ENCODE measurements at places on chromosomes 7 and 10.

DNA sequence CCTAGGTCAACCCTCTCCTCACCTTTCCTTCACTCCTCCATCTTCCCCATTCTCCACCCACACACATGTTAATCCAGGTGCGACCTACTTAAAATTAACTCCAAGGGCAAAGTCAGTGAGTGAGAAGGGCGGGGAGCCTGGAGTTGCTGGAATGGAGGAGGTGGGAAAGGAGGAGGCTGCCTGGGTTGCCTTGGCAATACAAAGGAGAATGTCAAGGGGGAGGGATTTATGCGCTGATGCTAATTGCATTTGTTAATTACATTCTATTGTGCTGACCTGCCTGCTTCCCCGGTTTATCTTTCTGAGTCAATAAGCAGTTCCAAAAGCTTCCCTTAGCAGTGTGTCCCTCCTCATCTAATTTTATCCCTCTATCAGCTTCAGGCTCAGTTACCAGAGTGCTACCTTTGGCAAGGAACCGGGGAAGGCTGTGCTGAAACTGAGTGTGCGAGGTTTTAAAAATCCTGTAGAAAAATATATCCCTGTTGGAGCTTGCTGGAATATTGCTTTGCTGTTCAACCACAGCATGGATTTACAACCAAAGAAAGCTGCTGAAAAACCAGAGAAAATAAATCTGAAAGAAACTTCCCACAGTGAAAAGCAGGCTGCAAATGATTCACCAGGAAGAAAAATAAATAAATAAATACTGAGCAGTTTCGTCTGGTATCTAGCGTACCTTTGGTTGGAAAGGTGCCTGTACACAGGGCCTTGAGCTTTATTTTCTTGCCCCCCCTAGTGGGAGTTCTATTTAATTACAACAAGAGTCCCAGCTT is 113.2 kb upstream of the DGKB start:
- no peak for DNase-seq

DNA sequence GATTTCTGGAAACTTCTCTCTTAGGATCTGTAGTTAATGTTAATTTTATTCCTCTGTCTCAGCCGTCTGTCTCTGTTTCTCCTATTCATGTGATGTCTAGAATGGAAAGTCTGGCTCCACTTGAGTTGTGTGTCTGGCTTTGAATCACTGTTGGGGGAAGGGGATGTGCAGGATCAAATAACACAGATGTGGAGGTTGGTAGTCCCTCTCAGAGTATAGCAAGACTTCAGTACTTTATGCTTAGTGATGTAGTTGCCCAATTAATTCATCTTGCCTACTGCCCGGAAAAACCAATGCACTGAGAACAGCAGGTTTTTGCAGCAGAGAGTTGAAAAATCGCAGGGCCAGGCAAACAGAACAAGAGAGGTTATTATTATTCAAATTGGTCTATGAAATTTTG is 79.2 kb downstream of the PHTF2 start:
- no peak for DNase-seq

GRCh38 chr10:44908936-44909630 is 2.1 kb upstream of the TMEM72 start:
- no peak for DNase-seq

DNA sequence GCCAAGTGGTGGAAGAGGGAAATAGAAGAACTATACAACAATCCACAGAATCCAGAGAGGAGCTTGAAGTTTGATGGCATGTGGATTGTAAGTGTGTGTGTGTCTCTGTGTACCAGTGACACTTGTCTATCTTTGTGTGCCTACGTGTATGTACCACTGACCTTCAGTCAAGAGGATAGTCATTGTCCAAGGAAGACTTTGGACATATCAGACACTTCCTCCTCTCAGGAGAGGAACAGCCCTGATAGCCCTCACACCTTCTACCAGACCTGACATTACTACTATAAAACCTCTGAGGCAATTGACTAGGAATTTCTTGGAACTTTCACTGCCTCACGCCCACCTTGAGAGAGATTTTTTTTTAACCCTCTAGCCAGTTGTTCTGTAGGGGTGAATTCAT is 19.6 kb upstream of the MGAM2 start:
- no peak for DNase-seq

GRCh38 chr10:60479305-60480020 is 89.8 kb upstream of the ANK3 start:
- no peak for DNase-seq

DNA sequence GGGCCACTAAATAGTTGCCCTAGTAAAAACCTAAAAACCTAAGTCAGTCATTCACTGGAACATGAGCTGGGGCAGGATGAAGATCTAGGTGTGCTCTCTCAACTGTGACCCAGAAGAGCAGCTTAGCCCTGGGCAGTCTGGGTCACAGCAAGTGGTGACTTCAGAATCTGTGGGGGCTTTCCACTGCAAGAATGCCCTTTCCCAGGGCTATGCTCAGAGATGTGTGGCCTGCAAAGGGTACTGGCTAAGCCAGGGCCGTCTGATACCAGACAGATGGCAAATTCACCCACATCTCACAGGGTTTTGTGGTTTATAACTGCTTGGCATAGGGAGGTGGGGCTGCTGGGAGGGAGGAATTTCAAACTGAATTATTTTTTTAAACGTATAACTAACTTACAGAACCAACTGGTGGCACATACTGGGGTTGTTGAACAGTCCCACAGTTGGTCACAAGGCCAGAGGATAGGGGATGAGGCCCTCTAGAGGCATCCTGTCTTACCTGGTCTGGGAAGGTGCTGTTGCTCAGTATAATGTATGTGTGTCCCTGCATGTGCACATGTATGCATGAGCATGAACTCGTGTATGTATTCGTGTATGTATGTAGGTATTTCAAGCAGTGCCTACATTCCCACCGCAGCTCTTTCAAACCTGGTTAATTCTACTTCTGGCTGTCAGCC is 63.2 kb downstream of the PRPF18 start:
- DNase-seq = no peak

- no peak for DNase-seq
Observed at GRCh38 chr10:22369434-22370072, 24.3 kb downstream of the SPAG6 start.

DNA sequence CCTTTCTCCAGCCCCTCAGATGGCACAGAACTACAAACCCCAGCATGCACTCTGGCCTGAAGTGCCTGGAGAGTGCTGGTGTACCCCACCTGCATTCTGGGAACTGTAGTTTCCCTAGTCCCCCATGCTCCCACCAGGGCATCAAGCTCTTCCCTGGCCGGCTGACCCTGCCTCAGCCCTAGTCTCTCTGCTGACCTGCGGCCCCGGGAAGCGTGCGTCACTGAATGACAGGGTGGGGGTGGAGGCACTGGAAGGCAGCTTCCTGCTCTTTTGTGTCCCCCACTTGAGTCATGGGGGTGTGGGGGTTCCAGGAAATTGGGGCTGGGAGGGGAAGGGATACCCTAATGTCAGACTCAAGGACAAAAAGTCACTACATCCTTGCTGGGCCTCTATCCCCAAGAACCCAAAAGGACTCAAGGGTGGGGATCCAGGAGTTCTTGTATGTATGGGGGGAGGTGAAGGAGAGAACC is 2.1 kb downstream of the NOS3 start:
- DNase-seq = no peak

DNA sequence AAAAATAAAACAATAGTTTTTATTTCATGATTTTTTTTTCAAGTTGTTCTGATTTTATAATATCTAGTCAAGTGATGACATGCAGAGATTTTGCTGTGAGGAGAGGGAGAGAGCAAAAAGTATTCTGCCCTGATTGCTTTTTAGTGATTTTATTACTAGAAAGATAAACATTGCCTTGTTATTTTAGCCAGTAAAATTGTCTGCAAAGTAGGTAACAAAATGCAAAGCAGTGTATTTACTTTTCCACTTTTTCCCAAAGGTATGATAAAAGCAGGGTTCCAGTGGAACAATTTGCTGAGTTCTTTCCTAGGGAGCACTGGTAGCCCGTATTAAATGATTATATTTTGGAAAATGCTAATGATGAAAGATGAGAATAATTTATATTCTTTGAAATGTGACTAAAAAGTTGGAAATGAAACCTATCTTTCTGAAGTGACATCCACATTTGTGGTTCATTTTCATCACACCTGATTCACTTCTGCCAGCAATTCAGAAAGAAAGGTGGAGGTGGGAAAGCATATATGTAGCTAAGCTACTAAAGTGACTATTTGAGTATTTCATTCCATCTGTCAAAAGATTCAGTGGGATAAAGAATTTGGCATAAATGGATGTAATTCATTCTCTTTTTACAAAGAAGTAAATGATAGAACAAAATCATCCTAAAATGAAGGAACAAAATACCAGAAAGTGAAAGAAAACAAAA is 300.3 kb downstream of the ADK start:
- no peak for DNase-seq

- DNase-seq = no peak
Observed at GRCh38 chr7:103115771-103116170, 33.1 kb downstream of the NAPEPLD start.

GRCh38 chr10:27857616-27858015 is 112.0 kb upstream of the MKX start:
- no peak for DNase-seq

DNA sequence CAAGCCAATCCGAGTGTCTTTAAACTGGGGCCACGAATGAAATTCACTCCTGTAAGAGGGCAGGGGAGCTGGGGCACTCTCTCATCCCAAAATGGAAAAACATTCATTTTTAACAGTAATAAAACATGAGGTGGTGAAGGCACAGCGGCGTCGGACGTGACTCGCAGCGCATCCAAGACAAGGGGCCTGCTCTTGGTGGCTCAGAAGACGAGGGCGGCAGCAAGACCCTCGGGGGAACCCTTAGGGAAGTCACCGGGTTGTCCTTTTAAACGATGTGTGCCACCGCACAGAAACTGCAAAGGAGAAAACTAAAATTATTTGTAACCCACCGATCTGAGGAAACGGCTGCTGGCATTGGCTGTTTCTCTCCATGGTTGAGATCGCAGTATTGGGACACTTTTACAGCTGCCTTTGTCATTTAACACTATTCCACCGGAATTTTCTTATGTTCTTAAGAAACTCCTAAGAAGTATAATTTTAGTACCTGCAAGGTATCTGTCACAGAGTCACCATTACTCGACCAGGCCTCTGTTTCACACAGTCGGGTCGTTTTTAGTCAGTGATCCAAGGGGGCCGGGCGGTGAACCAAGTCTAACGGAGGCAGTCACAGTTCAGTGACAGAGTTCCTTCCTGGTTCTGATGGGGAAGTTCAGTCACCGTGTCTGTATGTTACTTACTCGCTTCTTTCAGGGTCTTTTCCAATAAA is 159.3 kb downstream of the PTPRN2 start:
- no peak for DNase-seq

GRCh38 chr7:105325216-105325904 is 63.4 kb downstream of the SRPK2 start:
- no peak for DNase-seq

GRCh38 chr10:11018432-11018841 is 765 bp downstream of the CELF2 start:
- DNase-seq = no peak

DNA sequence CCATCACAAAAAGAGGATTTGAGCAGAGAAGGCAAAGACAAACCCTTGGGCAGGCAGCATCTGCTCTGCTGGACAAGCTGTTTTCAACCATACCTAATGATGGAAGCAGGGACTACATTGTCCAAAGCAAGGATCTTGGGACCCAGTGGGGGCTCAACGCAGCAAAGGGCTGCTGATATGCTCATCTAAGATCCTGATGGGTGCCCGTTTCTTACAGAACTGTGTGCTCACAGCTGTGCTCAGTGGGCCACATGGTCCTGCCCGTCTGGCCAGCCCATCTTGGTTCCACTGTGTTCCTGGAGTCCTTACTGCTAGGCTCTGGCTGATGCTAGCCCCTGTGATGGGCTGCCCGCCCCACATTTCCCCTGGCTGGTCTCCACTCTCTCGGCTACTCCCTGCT is 36.1 kb downstream of the GPRIN2 start:
- DNase-seq = peak; percentile 0

- no peak for DNase-seq
Observed at GRCh38 chr7:91946549-91946948, 5.9 kb downstream of the AKAP9 start.

GRCh38 chr10:12907656-12908055 is 93.9 kb downstream of the CCDC3 start:
- no peak for DNase-seq

DNA sequence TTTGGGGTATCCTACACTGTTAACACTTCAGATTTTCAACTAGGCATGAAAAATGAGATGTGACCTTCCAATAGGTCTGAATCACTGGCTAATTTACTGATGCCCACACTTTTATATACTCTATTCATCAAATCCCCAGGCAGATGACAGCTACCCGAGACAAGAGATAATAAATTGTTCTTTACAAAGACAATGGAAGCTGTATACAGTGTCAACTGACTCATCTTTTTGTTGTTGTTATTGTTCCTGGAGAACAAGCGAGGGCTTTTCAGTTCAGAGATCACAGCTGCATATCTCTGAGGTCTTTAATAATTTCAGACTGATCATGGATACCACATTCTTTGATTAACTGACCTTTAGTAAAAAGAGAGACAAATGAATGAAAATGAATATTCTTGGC is 228.9 kb downstream of the SDHAF3 start:
- no peak for DNase-seq

DNA sequence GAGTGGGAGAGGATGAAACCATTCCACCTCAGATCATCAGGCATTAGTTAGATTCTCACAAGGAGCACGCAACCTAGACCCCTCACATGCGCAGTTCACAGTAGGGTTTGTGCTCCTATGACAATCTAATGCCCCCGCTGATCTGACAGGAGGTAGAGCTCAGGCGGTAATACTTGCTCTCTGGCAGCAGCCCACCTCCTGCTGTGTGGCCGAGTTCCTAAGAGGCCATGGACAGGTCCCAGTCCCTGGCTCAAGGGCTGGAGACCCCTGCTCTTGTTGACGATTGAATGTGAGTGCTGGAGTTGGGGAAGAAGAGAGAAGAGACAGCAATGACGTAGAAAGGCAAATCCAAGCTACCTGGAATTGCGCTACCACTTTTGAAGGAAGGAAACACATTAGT is 267.2 kb downstream of the TFEC start:
- no peak for DNase-seq

- DNase-seq = no peak
Observed at GRCh38 chr10:91344117-91344856, 65.9 kb upstream of the HECTD2 start.

DNA sequence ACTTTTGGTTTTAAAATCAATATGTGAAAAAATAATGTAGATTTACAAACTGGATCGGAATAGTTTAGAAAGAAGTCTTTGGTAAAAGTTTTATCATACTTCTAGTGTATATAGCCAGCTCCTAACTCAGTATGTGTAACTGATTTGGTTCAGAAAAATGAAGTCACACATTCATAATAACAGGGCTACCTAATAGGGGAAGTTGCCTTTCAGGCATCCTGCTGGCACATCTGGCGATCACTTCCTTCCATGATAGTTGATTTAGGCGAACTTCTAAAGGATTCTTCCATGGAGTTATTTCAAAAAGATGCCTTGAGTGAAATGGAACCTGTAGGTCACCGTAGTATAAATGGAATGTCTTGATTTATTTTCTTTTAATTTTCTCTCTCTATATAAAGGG is 69.1 kb downstream of the SHH start:
- no peak for DNase-seq

DNA sequence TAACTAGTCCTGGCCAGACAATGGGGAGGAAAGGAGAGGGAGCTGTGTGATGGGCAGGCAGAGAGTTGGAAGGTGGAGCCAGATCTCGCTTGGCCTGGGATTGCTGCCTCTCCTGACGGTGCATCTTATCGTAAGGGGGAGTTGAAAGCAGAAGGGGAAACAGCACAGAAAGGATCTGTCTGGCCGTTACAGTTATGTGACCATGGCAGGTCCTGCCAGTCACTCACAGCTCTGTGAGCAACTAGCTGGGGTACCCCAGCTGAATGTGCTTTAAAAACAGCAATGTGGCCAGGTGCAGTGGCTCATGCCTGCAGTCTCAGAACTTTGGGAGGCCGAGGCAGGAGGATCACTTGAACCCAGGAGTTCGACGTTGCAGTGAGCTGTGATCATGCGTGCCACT is 8.1 kb downstream of the BLVRA start:
- no peak for DNase-seq

- DNase-seq = no peak
Observed at GRCh38 chr7:48245751-48246472, 74.7 kb downstream of the ABCA13 start.

Measured in thoracic aorta (tissue), 2 donors.